Mononuclear cell (primary cell): ENCODE measurements at places on chromosomes 2 and 18. TPM values are rescaled to one million over a fixed set of nuclear protein-coding genes. Genes with fewer than 3 reads are reported as not detected.

Gene TYMS
- 0.63 TPM for total RNA-seq

Gene GPR35
- total RNA-seq: 40.8 TPM

Gene VWA3B
- not detected for total RNA-seq

Gene NOL4
- total RNA-seq: not detected

Gene MREG
- total RNA-seq: 1.9 TPM

Gene IL36G
- not detected for total RNA-seq

Gene UNC80
- total RNA-seq: not detected

Gene GATA6
- total RNA-seq: 0.10 TPM

Gene SNED1
- 8.2 TPM for total RNA-seq

Gene SP5
- not detected for total RNA-seq
